Omental fat pad (tissue), 4 donors: ENCODE measurements at places on chromosomes 16 and 17. TPM values are rescaled to one million over a fixed set of nuclear protein-coding genes. Genes with fewer than 3 reads are reported as not detected.

DNA sequence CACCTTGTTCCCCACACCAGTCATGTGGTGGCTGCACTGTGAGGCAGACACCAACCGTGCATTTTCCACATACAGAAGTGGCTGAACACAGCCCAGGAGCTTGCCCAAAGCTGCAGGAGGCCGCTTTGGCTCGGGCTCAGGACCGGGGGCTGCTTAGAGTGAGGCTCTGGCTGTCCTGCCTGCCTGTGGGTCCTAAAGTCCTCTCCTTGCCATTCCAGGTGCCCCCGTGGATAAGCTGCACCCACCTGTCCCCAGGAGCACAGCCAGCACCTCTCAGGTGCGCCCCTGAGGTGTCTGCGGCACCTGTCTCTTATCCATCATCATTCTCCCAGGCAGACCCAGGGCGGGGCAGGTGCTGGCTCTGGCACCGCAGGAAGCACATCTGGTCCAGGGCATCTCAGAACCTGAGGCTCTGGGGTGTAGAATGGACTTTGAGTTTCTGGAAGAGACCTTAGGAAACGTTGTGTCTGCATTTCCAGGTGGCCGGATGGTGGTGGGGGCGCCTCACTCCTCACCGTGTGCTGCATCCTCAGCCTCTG, 180.5 kb upstream of the ZNF469 start:
- DNase-seq = no peak

DNA sequence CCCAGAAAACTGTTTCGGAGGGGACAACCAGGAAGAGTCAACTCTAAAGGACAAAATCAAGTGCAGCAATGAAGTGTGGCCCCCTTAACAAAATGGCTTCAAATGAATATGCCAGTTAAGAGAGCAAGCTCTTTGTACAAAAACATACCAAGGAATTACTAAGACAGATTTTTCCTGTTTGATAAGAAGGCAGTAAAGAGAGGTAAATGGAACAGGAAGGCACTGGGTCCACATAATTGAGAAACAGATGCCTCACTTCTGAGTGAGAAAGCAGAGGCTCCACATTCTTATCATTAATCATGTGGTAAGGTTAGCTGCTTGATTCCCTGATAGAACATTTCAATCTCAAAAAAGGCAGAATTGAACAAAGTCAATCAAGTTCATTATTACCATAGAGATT, 44.9 kb downstream of the MBTD1 start:
- no peak for DNase-seq

- no peak for DNase-seq
Observed at GRCh38 chr16:85687651-85688471, 893 bp downstream of the GINS2 start.

GRCh38 chr16:82456683-82457082, 170.1 kb upstream of the CDH13 start:
- no peak for DNase-seq

- DNase-seq = peak; percentile 56
Observed at GRCh38 chr17:21551081-21551881, 141.0 kb upstream of the KCNJ18 start.

DNA sequence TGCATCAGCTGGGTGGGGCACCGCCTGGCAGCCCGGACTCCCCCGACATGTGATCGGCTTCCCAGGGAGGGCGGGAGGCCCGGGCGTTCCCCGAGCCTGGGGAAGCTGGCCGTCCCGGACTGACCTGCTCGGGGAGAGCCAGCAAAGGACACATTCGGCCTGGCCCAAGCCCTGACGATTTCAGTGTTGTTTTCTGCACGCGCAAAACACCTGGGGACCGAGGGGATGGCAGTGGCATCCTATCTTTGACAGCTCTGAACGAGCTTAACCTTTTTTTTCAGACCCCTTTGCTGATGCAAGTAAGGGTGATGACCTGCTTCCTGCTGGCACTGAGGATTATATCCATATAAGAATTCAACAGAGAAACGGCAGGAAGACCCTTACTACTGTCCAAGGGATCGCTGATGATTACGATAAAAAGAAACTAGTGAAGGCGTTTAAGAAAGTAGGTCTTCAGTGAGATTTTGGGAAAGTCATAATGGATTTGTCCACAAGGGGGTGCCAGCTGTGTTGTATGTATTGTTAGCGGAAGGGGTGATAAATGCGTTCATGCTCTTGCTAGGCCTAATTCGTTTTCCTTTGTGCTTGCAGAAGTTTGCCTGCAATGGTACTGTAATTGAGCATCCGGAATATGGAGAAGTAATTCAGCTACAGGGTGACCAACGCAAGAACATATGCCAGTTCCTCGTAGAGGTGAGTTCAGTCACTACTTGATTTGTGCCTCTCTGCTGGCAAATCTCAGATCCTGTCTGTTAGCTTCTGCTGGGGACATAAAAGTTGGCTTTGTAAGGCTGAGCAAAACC, 1.0 kb downstream of the EIF1 start:
- DNase-seq = no peak

DNA sequence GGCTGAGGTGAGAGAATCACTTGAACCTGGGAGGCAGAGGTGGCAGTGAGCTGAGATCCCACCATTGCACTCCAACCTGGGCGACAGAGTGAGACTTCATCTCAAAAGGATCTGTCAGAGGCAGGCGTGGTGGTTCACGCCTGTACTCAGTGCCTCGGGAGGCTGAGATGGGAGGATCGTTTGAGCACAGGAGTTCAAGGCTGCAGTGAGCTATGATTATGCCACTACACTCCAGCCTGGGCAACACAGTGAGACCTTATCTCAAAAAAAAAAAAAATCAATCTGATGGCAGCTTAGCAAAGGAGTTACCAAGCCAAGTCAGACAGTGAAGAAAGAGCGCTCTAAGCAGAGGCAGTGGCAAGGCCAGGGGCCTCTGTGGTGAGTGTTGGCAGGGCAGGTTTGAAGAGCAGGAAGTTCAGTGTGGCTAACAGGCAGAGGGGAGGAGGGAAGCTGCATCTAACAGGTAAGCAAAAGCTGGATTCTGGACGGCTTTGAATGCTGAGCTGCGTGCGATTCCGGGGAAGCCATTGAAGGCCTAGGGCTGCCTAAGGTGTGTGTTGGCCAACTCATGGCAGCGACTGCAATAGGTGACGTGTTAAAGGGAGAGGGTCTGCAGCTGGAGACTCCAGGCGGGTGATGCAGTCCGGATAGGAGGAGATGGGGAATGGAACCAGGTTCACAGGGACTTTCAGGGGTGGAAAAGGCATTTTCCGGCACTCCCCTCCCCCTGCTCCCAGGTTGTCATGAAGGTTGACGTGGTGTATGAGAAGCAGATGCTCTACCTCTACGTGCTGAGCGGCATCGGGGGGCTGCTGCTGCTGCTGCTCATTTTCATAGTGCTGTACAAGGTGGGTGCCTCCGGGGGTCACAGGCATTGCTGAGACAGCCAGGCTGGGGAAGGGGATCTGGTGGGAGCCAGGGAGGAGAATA, 7.0 kb downstream of the ZNF768 start:
- DNase-seq = no peak

DNA sequence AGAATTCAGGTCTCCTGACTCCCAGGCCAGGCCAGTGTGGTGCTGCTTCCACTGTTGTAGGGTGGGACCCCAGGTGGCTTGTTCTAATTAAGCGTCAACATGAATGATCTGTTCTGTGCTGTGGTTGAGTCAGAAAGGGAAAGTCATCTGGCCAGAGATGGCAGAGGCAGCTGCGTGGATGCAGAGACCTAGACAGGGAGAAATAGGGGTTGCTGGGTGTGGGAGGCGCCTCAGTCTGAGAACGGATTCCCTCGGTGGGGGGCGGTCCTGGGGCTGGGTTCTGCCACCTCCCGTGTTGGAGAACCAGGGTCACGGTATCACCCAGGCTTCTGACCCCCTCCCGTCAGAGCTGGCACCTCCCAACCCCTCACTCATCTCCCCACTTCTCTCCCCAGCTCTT, 5.6 kb downstream of the FBRS start:
- DNase-seq = no peak

- no peak for DNase-seq
Observed at GRCh38 chr16:48054881-48055601, 100.8 kb downstream of the ABCC12 start.

GRCh38 chr16:87556941-87557459, 45.3 kb upstream of the JPH3 start:
- DNase-seq = no peak

Gene TMEM98
- total RNA-seq = 193 TPM

Gene BCL6B
- total RNA-seq = 11.2 TPM

Gene P2RX1
- total RNA-seq = 4.7 TPM

Gene HOXB3
- 5.3 TPM for total RNA-seq

Gene SLC5A2
- total RNA-seq = not detected

Gene PIGW
- total RNA-seq = 15.3 TPM

Gene AOC2
- total RNA-seq = 12.5 TPM

Gene TRIM72
- total RNA-seq = not detected

Gene P2RX5
- total RNA-seq = 0.95 TPM

Gene FAM20A
- 13.1 TPM for total RNA-seq

Gene ABCC11
- total RNA-seq = 0.38 TPM

Gene ACSM5
- total RNA-seq = 27.9 TPM

Gene EXOC3L1
- 2.3 TPM for total RNA-seq
